NCI-H510A (cell line): ENCODE measurements at places on chromosomes 7 and 10.

DNA sequence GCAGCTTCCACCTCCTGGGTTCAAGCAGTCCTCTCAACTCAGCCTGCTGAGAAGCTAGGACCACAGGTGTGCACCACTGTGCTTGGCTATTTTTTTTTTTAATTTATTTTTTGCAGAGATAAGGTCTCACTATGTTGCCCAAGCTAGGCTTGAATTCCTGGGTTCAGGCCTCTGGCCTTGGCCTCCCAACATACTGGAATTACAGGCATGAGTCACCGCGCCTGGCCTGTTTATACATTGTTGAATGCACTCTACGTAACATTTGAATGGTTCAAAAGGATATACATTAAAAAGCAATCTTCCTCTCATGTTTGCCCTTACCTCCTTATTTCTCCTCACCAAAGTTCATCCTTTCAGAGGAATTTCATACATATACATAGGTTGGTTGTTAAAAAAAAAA, 7.2 kb upstream of the SNX10 start:
- no peak for DNase-seq

GRCh38 chr7:135207406-135208101, 3.8 kb downstream of the WDR91 start:
- DNase-seq: no peak

- DNase-seq: no peak
Observed at GRCh38 chr10:34880817-34881216, 65.7 kb upstream of the PARD3 start.

DNA sequence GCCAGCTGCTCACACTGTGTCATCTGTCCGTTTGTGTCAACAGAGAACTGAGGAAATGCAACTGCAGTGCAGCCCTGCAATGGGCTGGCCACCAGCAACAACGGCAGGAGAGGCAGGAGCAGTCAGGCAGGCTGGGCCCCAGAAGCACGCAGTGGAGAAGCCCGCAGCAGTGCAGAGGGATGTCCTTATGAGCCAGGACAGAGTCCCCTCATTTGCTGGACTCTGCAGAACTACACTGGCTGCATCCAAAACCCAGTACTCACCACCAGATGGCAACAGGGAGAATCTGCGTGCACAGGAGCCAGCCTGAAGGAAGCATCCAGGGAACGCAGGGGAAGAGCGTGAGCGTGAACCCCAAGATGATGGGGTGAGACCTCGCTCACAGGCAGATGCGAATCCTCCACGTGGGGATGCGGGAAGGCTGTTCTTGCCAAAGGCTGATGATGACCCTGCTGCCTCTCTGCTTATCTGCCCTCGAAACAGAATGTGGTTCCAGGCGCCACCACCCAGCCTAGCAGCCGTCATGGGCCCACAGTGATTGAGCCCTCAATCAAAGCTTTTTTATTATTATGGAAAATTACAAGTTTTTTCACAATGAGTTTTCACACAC, 232.1 kb downstream of the PTPRN2 start:
- DNase-seq: no peak

- no peak for DNase-seq
Observed at GRCh38 chr7:67990003-67990402, 993.4 kb downstream of the TYW1 start.

DNA sequence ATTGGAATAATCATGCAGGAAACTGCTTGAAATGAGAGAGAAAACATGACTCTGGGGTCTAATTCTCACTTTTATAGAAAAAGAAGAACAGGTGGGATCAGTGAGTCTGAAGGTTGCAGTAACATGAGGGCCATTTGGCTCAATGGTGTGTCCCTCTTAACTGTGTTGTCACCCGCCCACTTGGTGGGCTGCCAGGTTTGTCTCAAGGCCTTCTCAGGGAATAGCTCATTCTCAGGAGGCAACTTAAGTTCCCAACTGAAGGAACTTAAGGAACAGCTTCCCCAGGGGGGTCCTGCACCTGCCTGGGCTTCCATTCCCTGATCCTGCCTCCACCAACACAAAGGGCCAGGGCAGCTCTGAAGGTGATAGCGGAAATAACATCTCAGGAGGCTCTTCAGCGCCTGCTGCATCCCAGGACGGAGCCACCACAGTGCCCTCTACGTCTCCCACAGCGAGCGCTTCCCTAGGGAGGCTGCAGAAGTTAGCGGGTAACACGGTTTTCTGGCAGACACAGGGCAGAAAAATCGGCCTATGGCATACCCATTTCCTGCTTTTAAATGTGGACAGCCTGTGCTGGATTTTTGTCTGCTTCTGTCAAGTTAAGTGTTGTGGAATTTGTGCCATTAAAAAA, 88.8 kb downstream of the ZRANB1 start:
- no peak for DNase-seq

- no peak for DNase-seq
Observed at GRCh38 chr7:84372155-84372621, 177.6 kb upstream of the SEMA3A start.

GRCh38 chr7:2493205-2494164, 17.3 kb upstream of the GRIFIN start:
- DNase-seq: no peak

DNA sequence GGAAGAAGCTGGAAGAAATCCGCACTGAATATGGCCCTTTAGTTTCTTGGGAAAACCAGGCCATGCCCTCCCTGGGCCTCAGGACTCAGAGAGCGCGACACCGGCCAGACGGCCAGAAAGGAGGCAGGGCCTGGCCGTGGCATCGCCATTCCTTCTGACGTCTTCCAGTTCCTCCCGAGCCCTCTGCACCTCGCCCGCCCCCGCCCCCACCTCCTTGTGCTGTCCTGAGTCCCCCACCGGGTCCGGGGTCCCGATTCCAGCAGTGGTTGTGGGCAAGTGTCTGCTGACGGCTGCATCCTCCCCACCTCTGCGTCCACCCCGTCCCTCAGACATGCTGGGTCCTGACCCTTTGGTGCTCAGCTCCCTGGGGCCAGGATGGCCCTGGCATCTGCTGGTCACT, 312.1 kb upstream of the SHH start:
- DNase-seq: no peak

- DNase-seq: no peak
Observed at GRCh38 chr7:45699726-45700390, 125.7 kb downstream of the ADCY1 start.

- peak; percentile 28 for DNase-seq
Observed at GRCh38 chr7:27917119-27917518, 177.2 kb downstream of the TAX1BP1 start.

- no peak for DNase-seq
Observed at GRCh38 chr10:116826803-116827202, 22.5 kb upstream of the ENO4 start.

DNA sequence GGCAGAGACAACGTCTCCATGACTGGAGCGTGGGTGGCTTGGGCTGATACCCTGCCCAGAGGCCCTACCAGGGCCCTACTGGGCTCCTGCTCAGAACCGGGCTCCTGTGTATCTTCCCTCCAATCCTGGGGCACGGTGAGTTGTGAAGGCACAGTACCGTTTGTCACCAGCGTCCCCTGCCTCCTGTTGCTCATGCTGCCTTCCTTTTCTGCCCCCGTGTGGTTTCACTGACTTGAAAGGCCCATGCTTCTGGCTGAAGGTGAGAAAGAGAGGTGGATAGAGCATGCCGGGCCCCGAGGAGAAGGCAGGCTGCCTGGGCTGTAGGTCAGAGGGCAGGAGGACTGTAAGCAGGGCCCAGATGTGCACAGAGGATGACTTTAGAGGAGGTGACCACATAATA, 9.1 kb upstream of the DMBT1 start:
- no peak for DNase-seq

GRCh38 chr7:131511774-131512535, 44.5 kb downstream of the PODXL start:
- DNase-seq: no peak

- DNase-seq: no peak
Observed at GRCh38 chr10:5631936-5632335, 34.5 kb downstream of the ASB13 start.

DNA sequence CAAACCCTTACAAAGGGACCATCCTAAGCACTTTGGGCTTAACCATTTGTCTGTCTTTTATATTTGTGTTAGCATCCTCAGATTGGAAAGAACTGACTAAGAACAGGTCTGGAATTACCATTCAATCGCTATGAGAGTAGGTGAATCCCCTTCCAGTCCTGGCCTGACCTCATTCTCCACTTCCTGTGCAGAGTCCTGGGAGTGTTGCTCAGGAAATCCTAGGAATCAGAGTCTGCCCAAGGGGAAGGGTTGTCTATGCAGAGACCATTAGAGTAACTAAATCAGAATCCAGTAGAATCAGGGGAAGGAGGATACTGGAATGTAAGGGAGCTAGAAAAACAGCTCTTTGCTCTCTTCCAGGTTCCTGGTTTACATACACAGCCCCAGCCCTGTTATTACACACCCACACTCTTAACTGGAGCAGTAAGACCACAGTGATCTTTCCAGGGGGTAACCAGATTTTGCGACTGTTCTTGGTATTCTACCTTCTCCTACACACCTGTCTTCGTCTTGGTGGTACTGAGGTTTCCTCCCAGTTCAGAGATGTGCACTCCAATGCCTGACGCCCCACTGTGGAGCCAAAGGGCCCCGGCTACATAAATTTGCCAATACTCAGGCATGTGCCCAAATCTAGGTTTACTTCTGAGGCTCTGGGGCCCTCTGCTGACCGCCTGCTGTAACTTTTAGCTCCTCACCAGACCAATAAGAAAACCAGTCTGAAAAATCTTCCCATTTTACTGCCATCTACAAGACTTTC, 103.7 kb downstream of the RNF216 start:
- no peak for DNase-seq

DNA sequence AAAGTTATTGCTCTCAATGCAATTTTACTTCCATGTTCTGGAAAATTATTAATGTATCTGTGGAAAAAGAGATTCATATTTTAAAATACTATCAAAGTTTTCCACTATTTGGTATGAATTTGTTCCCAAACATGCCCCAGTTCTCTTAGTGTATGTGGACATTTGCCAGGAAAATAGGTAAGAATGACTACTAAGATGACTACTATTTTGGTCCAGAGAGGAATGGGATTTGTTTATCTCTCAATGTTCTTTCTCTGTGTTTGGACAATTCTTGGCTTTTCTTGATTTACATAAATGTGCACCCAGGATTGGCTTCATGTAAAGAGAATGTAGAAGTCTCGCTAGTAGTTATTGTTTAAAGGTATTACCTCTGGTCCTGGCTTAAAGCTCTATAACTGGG, 60.3 kb upstream of the POT1 start:
- no peak for DNase-seq

- peak; percentile 59 for DNase-seq
Observed at GRCh38 chr10:104076743-104077160, 8.9 kb downstream of the COL17A1 start.

GRCh38 chr10:116226053-116226452, 47.0 kb downstream of the GFRA1 start:
- no peak for DNase-seq

DNA sequence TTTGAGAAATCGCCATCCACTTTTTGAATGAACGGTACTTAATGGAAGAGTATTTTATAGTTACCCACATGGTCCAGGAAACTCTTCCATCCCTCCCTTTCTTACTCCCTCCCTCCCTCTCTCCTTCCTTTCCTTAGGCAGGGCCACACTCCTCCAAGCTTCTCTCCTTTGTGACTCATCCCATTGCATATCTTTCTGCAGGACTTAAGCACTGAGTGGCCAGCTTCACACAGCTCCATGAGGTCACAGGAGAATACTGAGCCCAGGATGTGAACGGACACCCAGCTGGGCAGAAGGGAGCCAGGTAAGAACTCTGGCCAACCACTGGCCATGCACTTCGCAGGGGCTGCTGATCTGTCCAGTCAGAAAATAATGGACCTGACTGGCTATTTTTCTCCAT, 189.7 kb upstream of the ADCY1 start:
- no peak for DNase-seq

DNA sequence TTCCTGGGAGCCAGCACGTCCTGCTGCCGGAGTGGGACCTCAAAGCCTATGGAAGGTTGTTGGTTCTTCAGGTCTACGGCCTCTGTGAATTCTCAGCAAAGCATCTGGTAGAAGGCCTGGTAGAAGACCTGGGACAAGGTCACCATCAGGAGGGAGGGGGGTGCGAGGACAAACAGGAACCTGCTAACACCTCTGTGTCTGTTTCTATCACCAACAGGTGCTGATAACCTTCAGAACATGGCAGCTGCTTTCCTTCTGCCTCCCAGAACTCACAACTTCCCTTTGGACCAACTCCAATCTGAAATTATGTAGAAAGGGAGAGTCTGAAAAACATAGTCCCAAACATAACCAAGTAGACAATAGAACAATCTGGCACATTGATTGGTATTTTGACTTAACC, 8.3 kb upstream of the MET start:
- DNase-seq: no peak

DNA sequence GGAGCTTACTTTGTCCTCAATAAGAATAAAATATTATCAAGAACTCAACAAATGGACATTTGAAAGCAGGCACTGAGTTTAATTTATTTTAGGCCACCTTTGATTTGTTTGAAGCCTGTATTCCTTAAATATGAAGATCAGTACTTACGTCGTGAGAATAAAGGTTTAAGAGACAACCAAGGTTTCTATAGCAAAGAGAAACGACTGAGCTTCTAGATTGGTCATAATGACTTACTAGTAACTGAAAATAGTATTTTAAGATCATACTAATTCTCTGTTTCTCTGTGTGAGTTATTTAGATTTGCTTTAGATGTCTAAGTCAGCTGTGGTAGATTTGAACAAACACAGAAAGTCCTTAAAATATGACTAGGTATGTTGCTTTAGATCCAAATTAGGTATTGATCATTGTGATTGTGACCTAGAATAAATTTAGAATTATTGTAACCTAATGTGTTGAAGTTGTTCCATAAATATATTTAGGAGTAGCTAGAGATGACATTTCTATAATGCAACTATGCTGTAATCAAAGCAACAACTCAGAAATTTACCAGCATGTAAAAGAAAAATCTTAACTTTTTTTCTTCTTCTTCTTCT, 2.4 kb upstream of the GLCCI1 start:
- no peak for DNase-seq

GRCh38 chr10:112161757-112162518, 21.6 kb downstream of the GPAM start:
- no peak for DNase-seq

DNA sequence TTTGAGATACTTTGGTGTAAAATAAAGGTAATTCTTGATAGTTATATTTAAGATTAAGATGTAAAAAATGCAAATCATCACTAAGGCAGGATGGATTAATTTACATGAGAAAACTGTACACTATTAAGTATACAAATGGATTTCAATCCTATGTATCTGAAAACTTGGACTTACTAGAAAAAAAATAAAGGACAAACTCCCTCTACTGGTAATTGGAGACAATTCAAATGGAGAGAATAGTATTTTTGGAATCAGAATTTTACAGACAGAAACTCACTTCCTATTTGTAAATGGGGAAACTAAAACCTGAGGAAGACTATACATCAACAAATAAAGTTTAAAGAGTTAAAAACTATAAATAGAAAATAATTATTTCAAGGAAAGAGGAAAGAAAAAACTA, 62.6 kb downstream of the CUL2 start:
- no peak for DNase-seq
